ENCODE measurements at places on chromosomes 6 and 20. TPM values are rescaled to one million over a fixed set of nuclear protein-coding genes. Genes with fewer than 3 reads are reported as not detected.

Gene COX7A2
- total RNA-seq: 197 TPM

Gene TREM1
- total RNA-seq: not detected

Gene NT5E
- 67.2 TPM for total RNA-seq

Gene CST4
- not detected for total RNA-seq

Gene GABRR1
- total RNA-seq: not detected

Gene PPP1R16B
- total RNA-seq: 0.33 TPM

DNA sequence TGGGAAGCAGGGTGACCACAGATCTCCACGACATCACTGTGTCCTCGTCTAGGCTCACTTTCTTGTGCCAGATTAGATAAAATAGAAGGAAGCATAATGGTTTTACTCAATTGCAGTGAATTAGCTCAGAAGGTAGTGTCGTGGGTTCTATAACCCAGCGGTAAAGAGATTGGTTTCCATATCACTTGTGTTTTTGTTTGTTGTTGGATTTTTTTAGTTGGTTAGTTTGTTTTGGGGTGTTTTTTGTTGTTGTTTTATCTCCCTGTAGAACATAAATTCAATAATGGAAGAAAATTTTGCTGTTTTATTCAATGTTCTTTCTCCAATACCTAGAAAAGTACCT is 85.9 kb upstream of the PRSS16 start:
- DNase-seq: no peak

- peak; percentile 74 for DNase-seq
Observed at GRCh38 chr6:108598305-108598863, 37.7 kb downstream of the FOXO3 start.

- DNase-seq: no peak
Observed at GRCh38 chr6:41675992-41676391, 37.7 kb downstream of the MDFI start.

GRCh38 chr20:23157734-23158133 is 71.6 kb upstream of the CD93 start:
- DNase-seq: no peak

DNA sequence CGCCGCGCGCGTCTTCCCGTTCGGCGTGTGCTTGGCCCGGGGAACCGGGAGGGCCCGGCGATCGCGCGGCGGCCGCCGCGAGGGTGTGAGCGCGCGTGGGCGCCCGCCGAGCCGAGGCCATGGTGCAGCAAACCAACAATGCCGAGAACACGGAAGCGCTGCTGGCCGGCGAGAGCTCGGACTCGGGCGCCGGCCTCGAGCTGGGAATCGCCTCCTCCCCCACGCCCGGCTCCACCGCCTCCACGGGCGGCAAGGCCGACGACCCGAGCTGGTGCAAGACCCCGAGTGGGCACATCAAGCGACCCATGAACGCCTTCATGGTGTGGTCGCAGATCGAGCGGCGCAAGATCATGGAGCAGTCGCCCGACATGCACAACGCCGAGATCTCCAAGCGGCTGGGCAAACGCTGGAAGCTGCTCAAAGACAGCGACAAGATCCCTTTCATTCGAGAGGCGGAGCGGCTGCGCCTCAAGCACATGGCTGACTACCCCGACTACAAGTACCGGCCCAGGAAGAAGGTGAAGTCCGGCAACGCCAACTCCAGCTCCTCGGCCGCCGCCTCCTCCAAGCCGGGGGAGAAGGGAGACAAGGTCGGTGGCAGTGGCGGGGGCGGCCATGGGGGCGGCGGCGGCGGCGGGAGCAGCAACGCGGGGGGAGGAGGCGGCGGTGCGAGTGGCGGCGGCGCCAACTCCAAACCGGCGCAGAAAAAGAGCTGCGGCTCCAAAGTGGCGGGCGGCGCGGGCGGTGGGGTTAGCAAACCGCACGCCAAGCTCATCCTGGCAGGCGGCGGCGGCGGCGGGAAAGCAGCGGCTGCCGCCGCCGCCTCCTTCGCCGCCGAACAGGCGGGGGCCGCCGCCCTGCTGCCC is 1.1 kb downstream of the SOX4 start:
- DNase-seq: peak; percentile 63

DNA sequence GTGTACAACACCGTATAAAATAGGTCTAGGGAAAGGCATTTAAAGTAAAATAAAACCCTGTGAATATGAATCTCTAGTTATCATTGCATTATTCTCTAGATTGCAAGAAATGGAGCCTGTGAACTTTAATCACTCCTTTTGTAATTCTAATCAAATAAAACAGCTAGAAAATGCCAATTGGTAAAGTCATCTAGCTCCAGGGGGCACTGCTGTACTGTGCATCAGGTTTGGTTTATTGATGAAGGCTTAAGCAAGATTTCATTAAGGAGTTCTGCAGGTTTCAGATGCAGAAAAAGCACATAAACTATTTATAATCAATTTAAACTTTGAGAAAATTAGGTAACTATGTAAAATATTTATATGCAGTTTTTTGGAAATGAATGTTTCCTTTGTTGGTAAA is 645.0 kb downstream of the PHF3 start:
- peak; percentile 32 for DNase-seq

DNA sequence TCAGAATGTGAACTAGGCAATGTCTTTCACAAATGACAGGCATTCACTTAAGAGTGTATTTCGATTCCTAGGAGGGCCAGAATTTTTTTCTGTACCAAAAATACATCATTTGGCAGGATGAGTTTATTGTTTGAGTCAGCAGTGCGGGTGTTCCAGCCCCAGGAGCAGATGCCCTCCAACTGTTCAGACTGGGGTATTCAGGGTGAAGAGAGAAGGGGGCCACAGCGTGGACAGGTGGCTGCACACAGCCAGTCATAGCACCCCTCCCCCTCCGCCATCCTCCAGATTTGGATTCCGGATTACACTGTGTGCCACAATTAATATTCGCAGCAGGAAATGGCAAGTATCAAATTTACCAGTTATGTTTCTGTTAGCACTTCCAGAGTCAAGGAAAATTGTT is 38.6 kb downstream of the RIPOR2 start:
- DNase-seq: no peak

DNA sequence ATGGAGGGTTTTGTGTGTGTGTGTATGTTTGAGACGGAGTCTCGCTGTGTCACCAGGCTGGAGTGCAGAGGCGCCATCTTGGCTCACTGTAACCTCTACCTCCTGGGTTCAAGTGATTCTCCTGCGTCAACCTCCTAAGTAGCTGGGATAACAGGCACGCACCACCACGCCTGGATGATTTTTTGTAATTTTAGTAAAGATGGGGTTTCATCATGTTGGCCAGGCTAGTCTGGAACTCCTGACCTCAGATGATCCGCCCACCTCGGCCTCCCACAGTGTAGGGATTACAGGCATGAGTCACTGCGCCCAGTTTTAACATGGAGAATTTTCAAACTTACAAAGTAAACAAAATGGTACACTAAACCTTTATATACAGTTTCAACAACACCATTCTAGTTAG is 22.8 kb downstream of the AMD1 start:
- no peak for DNase-seq

DNA sequence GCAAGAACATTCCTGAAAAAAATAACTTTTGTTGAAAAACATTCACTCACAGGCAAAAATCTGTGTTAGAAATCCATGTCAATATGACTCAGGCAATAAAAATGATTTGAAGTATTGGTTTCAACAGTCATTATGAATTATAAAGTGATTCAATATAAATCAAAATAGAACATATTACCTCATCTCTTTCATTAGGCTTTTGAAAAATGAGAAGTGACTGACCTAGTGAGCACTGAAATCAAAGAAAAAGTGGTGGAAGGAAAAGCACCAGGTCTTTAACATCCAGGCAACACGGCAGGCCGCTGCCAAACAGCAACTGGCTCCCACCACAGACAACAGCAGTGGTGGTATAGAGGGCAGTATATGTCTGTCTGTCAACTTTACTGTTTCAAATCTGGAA is 68.9 kb downstream of the MAN1A1 start:
- DNase-seq: no peak

GRCh38 chr6:84798257-84798656 is 33.9 kb upstream of the TBX18 start:
- DNase-seq: peak; percentile 35

GRCh38 chr20:3993109-3993508 is 22.2 kb downstream of the RNF24 start:
- no peak for DNase-seq

DNA sequence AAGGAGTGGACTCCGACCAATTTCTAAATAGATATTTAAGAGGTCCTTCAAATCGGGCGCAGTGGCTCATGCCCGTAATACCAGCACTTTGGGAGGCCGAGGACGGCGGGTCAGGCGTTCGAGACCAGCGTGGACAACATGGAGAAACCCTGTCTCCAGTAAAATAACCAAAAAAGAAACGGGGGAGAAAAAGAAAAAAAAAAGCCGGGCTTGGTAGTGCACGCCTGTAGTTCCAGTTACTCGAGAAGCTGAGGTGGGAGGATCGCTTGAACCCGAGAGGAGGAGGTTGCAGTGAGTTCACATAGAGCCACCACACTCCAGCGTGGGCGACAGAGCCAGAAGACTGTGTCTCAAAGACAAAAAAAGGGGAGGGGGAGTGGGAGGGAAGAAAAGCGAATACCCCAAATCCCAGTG is 53.3 kb upstream of the HFE start:
- no peak for DNase-seq

- DNase-seq: peak; percentile 87
Observed at GRCh38 chr6:111776236-111777221, 96.7 kb downstream of the FYN start.

Measured in fibroblast of the aortic adventitia (primary cell).